Hippocampal formation (tissue), 2 donors: ENCODE measurements at places on chromosomes 5 and 9.

GRCh38 chr5:144778561-144778960 is 607.9 kb downstream of the KCTD16 start:
- DNase-seq, result no peak

DNA sequence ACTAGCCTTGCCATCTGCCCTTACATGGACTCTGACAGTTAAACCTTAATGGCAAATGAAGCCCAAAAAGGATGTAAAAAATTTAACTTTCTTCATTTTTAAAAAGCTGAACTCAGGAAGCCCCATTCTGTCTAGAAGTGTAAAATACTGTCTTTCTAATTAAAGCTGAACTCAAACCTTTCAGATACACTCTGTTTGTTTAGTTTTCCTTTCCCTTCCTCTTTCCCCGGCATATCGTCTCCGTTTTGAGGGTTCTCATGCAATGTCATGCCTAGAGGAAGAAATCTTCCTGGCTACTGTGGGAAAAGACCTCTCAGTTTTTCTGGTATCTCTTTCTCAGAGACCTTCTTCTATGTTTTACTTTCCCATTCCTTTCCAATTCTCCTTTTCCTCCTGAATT is 841.5 kb downstream of the DTWD2 start:
- no peak for DNase-seq

- DNase-seq, result no peak
Observed at GRCh38 chr9:1647776-1648175, 367.4 kb upstream of the SMARCA2 start.

DNA sequence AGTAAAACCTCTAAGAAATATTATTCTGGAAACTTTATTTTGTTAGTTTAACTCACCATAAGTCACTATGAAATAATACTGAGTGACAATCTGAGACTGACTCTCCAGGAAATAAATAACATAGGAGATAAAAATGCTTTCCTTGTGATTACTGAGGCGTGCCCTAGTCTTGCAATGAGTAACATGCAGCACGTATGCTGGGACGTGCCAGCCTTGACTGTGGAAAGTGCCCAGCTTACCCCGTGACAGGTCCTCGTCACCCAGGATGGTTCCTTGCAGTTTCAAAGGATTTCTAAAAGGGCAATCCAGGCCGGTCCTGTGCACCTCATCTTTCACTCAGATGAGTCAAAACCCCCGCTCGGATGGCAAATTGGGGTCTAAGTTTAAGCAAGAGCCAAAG is 720.8 kb upstream of the ADAMTS16 start:
- DNase-seq, result no peak

DNA sequence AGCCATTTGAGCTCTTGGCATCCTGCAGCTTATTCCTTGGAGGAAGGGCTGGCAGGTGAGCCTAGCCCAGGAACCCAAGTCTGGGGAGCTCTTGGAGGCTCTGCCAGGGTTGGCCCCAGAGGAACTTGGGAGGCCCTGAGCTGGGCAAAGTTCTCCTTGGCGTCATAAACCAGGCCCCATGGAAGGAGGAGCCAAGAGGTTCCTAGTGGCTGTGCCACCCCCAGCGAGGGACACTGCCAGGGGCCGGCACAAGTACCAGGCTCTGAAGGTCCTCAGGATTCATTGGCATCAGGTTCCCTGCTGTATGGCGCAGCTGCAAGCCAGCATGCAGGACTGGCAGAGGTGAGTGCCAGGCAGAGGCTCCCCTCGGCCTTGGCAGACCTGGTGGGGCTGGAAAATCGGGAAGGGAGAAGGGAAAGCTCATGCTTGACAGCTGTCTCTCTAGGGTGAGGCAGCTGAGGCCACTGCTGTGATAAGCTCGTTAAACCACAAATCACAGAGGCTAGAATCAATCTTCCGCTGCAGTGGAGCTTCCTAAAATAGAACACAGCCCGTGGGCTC is 54.6 kb upstream of the SYNPO start:
- no peak for DNase-seq

DNA sequence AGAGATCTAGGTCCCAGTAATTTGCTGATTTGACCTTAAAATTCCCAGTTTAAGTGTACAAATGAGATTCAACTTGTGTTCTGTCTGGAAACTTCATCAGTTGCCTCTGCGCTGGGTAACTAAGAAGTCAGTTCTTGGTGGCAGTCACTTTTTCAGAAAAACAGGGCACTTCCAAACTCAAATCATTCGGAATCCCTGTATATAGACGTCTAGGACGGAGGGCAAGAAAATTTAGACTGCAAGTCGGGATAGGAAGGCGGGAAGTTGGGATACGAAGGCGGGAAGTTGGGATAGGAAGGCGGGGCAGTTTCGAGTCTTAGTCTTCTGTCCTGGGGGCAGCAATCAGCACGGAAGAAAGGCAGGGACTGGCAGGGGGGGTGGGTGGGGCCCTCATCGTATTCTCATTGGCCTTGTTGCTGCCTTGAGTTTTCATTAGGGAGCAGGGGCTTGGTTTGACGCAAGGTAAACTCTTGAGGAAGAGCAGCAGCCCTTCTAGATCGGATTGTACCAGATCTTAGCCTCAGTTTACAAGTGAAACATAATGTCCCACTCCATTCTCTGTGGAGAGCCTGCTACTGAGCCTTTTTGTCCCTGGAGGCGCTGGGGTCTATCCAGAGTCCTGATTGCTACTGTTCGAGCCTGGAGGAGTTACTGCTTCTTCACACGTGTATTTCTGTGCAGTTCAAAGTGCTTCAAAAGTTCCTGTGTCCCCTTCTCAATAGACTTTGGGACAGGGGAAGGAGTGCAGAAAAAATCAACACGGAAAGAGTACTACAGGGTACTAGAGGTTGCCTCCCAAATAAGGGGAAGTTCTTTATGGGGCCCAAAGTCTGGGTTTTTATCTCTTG is 2.7 kb upstream of the PURA start:
- DNase-seq, result no peak

DNA sequence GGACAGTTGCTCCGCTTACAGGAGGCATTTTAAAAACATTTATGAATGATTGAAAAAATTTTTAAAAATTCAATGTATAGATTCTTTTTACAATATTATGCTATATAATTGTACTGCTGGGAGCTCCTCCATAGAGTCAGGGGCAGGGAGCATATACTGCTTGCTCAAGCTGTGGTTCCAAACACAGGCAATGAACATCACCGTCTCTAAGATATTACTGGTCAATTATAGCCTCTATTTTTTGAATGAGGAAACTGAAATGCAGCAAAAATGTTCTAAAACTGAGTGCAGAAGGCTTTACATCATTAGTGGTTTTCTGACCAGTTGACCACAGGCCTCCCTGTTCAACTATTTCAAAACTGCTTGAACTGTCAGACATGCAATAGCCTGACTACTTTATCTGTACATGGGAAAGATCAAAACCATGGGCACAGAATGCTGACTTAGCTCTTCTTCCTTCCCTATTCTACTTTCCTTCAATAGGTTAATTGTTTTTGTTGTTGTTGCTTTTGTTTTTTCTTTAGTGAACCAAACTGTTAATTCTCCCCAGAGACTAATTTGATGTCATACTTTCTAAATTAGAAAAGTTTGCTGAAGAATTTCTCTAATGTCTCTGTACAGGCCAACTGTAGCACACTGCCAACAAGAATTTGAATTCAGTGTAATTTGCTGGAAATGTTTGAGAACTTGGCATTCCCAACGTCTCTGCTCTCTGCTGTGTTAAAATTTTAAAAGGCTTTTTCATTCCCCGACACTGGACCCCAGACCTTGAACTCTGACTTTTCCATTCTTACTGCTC is 107.6 kb upstream of the MPDZ start:
- DNase-seq, result no peak

DNA sequence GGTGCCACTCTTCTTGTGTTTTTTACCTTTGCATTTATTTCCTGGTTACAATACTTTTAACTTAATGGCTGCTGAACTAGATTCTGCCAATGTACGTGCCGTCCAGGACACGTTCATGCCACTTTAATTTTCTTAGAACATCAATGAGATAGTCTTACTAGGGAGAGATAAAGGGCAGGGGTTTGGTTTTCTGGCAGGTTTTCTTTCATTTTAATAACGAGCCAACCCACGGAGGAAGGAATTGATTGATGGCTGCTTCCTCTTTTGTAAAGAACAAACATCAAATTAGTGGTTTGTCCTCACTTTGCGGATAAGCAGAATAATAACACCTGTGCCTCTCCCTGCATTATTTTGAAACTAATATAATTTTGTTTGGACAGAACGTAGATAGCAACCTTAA is 135.7 kb downstream of the DOCK8 start:
- no peak for DNase-seq

DNA sequence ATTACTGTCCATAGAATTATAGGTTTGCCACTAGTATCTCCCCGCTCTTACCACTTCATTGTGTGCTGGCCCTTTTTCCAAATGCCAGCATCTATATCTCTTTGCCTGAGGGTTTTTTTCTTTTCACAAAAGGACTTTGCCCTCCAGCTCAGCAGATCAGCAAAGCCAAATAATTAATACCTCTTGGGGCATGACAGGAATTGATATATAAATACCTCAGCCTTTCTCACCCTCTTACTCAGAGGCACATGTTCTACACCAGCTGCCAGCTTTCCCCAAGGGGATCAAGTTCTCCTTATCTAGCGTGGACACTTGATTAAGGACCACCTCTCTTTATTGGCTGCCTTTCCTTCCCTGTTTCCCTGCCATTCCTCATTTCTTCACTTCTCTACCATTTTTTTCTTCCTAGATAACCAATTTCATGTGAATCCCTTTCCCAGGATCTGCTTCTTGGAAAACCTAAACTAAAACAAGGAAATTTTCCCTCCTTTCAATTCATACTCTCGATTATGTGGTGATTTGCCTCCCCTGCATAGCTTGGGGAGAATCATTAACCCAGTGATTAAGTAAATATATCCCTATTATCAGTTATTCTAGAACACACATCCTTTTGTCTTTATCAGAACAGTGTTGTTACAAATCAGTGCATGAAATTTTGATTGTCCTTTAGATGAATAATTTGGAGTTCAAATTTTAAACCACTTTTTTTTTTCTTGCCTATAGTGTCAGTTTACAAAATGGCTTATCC is 6.9 kb upstream of the NUDT12 start:
- DNase-seq, result no peak

DNA sequence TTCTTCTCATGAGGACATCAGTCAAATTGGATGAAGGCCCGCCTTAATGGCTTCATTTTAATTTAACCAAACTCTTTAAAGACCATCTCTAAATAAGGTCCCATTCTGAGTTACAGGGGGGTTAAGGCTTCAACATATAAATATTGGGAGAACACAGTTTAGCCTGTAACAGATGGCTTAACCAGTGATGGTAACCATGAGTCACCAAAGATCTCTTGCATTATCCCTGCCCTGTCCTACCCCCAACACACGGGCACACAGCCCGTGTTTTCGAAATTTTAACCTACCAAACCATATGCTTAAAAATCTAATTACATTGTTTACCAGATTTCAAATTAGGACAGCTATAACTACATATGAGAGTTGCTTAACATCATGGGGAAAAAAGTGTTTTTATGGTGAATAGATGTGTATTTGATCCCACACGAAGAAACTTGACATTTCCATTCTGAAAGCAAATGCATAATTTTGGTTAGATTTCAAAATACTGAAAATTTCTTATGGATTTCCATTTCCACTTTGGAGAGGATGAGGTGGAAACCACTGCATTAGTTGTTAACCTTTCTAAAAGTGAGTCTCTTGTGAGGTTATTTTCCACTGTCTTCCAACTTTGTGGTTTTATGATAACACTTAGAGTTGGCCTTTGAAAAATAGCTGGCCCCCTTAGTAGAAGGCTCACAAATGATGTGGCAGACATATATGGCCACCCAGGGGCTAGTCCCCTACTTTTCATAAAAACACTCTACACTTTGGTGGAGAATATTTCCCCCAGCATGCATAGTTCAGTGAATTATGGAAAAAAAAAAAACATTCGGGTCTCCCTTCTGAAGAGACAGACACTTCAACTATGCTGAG is 849.3 kb downstream of the TLE1 start:
- no peak for DNase-seq

DNA sequence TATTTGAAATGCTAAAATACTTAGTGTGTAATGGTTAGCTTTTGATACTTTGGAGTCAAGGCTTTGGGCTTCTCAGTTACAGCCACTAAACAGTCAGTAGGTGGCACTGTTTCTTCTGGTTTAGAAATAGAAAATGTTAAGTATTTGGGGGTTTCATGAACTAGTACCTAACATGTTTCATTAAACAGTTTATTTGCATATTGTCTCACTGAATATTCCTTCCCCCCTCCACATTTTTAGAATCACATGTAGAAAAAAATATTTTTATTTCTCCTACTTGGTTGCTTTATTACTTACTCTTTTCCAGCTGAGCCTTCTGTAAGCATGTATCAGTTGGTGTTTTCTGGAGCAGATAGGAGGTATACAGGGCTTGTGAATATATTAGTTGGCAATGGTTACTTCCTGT is 48.0 kb downstream of the IPO11 start:
- peak; percentile 41 for DNase-seq

DNA sequence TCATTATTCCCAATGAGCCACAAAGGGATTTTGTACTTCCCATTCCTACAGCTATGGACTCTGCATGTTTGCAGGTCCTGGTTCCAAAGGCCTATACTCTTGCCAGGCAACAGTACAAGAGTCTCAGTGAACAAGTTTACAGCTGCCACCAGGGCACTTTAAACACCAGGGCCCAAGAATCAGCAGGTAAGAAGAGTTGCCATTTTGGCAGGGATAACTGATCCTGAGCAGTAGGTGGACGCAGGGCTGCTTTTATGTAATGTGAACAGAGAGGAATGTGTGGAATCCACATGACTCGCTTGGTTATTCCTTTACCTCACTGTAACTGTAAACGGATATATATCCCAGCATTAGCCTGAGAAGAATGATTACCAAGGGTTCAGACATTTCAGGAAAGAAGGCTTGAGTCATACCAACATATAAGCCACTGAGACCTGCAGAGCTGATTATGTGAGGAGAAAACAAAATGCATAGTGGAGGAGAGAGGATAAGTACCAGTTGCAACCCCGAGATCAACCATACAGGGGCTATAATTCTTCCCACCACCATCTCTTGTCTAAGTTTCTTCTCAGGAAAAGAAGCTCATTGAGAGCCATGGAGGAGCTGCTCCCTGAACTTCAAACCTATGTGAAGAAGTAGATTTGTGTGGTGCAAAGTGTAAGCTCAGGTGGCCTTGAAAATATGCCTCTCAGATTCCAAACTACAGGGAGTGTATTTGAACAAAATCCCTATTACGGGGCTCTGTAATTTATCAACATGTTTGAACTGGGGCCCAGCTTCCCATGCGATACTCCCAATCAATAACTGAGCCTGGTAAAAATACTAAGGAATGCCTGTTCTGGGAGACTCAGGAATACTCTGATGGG is 24.6 kb downstream of the RAPGEF6 start:
- DNase-seq, result no peak

- DNase-seq, result no peak
Observed at GRCh38 chr5:39558541-39558940, 133.8 kb upstream of the DAB2 start.
